ENCODE measurements at places on chromosomes 16 and 17.

DNA sequence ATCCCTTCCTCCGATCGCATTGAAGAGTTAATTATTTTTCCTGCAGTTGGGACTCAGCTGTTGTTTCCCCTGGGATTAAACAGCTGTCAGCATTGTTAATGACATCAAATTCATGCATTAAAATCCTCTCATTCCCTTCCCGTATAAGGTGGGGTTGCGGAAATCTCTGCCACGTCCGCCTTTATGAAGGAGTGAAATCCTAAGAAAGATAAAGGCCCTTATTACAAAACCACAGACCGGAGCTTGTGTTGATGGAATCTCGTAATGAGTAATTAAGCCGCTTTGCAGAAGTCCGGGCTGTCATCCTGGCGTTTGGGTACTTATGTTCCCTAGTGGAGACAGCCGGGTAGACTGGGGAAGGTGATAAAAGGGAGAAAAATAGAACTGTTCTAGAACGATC lies 627.6 kb downstream of the MAF start:
- DNase-seq: no peak

DNA sequence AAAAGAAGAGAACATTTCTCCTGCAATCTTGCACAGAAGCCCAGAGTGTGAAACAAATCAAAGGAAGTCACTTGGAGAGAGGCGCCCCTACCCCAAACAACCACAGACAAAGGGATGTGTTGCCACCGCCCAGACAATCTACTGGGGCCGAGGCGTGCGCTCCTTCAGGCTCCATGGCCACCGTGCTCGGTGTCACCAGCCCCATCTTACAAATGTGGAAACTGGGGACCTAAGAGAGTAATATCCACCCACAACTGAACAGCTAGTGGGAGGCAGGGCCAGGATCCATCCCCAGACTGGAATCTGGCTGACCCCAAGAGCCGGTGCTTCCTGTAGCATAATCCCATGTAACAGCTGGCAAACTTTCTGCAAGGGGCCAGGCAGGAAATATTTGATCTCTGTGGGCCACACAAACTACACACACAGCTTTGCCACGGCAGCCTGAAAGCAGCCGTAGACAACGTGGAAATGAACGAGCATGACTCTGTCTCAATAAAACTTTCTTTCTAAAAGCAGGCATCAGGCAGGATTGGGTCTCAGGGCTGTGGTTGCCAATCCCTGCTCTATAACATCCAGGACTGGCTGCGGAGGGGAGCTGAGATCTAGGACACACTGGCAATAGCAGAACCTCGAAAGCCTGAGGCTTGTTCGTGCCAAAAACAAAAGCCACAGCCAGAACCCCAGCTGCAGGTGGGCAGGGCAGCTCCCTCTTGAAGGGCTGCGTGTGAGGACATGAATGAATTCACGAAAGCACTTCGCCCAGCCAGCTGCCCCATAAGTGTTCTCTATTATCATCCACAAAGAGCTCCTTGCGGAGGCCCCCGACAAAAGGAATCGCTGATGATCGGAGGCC lies 26.6 kb upstream of the GINS2 start:
- DNase-seq: peak; percentile 74

- DNase-seq: no peak
Observed at GRCh38 chr16:19294156-19294649, 8.7 kb downstream of the CLEC19A start.

DNA sequence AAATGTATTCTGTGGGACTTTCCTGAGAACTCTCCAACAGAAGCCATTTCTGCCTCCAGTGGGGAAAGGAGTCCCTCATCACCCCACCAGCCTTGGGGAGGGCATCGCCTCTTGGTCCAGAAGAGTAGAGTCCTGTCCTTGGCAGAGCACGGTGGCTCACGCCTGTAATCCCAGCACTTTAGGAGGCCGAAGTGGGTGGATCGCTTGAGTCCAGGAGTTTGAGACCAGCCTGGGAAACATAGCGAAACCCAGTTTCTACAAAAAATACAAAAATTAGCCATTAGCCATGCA lies 41.0 kb downstream of the LYRM1 start:
- no peak for DNase-seq

GRCh38 chr16:6913566-6913965 lies 419.1 kb upstream of the RBFOX1 start:
- DNase-seq: no peak

DNA sequence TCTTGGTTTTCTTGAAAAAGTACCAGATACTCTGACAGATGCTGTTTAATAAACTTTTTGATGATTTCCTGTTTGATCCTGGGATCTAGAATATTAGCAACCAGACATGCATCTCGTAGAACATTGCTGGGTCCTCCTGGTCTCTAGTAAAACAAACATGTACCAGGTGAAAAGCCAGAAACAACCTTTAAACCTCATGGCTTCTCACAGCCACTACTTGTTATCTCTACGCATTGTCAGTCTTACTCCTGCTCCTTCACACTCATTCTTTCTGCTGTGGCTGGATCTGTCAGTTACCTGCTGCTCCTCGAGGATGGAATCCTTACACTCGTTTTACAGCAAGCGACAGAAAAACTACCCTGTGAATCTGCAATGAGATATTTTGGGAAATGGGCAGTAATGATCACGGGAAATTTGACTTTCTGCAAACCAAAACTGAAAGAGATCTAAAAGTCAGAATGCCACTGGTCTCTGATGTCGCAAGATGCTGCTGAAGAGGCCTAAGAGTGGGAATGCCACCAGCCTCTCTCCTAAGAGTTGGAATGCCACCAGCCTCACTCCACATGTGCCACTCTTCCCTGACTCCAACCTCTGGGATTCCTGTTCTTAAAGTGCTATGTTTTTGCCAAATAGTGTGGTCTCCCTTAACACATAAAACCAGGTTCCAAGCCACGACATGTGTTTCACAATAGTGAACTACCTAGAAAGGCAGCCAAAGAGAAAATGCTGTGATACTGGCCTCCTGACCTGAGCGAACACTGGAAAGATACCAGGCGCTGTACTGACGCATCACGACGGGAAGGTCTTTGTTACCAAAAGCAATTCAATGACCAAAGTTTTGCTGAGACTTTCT lies 86.3 kb downstream of the VPS53 start:
- DNase-seq: no peak

GRCh38 chr16:47983999-47984580 lies 171.7 kb downstream of the ABCC12 start:
- DNase-seq: peak; percentile 40

- DNase-seq: peak; percentile 82
Observed at GRCh38 chr16:89909777-89910716, 8.6 kb upstream of the MC1R start.

GRCh38 chr17:265718-266117 lies 84.3 kb upstream of the DOC2B start:
- DNase-seq: no peak

GRCh38 chr17:34299956-34300577 lies 14.5 kb downstream of the CCL11 start:
- peak; percentile 73 for DNase-seq

GRCh38 chr17:83101805-83102480 lies 22.5 kb downstream of the METRNL start:
- peak; percentile 50 for DNase-seq

- no peak for DNase-seq
Observed at GRCh38 chr17:601244-601925, 113.3 kb downstream of the VPS53 start.

GRCh38 chr17:27630607-27631410 lies at the start of gene LGALS9:
Gene LGALS9 (plus strand): TSS chr17:27631188. CDS start chr17:27631266, 78 bp downstream.
- no peak for DNase-seq

GRCh38 chr17:80908776-80909175 lies 82.9 kb upstream of the CHMP6 start:
- DNase-seq: no peak

- no peak for DNase-seq
Observed at GRCh38 chr17:76869496-76870376, 1.5 kb downstream of the MGAT5B start.

- DNase-seq: no peak
Observed at GRCh38 chr16:14351647-14352046, 278.4 kb downstream of the PARN start.

GRCh38 chr16:2719328-2720063 lies 528 bp downstream of the PRSS27 start:
- DNase-seq: peak; percentile 42

DNA sequence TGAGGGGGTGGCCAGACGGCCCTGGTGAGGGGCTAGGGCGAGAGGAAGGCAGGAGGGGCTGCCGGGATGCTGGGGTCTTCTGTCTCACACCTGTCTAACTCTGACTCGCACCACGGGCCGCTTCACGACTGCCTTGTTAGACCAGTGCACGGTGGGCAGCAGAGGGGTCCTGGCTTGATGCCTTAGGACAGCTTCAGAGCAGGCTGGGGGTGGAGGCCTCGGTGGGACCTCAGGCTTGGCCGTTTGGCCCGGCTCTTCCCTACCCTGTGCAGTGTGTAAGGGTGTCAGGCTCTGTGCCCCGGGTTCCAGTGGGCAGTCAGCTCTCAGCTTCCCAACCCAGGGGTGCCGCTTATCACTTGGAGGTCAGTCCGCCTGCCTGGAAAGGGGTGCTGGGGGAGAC lies 100.7 kb downstream of the OR1D5 start:
- DNase-seq: no peak

DNA sequence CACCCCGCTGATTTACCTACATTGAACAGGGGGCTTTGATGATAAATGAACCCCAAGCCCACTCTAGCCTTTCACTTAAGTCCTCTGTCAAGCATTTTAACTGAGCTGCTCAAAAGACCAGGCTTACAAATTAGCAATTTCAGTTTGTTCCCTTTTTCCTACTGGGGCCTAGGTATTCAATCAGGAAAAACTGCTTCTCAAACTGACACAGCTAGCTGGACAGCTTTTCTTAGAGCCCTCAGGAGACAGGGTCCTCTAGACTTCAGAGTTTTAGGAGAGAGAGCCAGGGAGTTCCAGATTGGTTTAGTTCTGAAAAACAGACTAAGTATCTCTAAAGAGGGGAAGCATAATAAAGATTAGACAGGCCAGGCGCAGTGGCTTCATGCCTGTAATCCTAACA lies 6.2 kb upstream of the HEXIM2 start:
- peak; percentile 36 for DNase-seq

DNA sequence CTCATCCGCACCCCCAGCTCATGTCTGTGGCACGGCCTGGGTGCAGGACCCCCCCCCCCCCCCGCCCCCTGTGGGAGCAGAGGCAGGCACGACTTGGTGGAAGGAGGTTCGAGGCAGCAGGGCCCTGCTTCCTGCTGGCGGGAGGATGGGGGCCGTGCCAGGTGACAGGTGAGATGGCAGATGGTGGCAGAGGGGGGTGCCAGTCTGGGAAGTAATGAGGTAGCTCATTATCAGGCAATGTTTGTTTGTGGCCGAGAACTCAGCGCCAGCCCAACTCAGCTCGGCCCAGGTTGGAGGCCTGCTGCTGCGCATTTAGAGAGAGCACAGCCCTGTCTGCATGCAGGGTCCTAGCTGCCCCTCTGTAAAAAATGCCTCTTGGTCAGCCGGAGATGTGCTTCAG lies 40.1 kb upstream of the JPH3 start:
- no peak for DNase-seq

DNA sequence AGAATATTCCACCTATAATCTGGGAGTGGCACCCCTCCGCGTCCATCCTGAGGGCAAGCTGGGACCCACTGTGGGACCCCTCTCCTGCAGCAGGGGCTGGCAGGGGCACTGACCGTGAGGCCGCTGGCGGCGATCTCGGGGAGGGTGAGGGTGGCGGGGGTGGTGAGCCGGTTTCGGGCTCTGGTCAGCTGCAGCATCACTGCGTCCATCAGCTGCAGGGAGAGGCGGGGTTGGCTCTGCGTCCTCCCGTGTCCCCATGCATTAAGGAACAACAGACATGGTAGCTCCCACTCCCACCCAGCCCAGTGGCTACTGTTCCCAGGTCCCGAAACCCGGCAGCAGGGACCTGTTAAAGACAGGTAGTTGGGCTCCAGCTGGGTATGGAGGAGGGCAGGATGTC lies 3.3 kb downstream of the SMIM22 start:
- no peak for DNase-seq

DNA sequence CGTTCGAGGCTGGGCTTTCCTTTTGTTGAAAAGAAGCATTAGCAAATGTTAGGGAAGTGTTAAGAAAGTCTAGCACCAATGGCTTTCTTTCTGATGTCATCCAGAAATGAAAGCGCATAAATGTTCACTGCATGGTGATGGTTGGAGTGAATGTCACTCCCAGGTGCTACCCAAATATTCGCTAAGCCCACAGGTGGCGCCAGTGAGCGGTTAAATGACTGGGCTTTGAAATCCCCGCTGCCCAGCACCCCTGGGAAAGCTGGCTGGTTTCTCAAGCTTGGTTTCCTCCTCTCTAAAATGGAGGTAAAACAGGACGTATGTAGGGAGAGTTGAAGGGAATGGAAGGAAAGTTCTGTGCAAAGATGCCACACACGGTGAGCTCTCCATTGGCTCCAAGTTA lies 104.4 kb downstream of the IRX5 start:
- DNase-seq: peak; percentile 42

- peak; percentile 41 for DNase-seq
Observed at GRCh38 chr16:30894540-30895368, 877 bp upstream of the BCL7C start.

DNA sequence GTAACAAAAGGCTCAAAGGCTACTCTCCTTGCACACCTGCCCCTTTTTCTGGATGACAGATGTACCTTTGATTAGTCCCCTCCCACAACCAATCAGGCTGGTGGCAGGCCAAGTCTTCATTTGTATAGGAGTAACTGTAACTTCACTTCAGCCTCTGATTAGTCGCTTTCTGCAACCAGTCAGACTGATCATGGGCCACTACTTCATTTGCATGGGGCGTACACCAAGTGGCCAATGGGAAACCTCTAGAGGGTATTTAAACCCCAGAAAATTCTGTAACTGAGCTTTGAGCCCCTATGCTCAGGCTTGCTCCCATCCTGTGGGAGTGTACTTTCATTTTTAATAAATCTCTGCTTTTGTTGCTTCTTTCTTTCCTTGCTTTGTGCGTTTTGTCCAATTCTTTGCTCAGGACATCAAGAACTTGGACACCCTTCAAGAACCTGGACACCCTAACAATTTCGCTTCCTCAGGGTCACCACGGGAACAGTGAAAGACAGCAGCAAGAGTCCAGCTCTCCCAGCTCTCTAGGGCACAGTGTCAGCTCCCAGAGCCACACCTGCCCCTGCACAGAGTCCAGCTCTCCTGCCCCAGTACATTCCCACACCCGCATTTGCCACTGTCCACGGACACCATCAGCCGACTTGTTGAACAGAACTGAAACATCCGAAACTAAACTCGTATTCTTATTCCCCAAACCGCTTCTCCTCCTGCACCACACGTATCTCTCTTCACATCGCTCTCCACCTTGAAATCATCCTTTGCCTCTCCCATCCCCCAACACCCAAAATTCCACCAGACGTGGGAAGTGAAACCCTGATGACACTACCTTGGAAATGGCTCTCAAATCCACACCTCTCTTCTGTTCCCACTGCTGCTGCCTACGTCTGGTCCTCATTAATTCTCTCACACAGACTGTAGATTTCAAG lies 53.4 kb downstream of the ABCC12 start:
- no peak for DNase-seq

- no peak for DNase-seq
Observed at GRCh38 chr17:17605083-17605728, 13.7 kb upstream of the PEMT start.

- peak; percentile 21 for DNase-seq
Observed at GRCh38 chr17:59607817-59608403, 11.8 kb upstream of the CLTC start.

- DNase-seq: no peak
Observed at GRCh38 chr17:78872486-78872885, 30.5 kb downstream of the CEP295NL start.

- DNase-seq: peak; percentile 92
Observed at GRCh38 chr17:35804658-35805192, 4.6 kb upstream of the TAF15 start.

- peak; percentile 66 for DNase-seq
Observed at GRCh38 chr17:68771867-68772515, 170.8 kb upstream of the FAM20A start.

Data from epithelial cell of esophagus (primary cell).